ENCODE measurements at places on chromosomes 7 and 10.

DNA sequence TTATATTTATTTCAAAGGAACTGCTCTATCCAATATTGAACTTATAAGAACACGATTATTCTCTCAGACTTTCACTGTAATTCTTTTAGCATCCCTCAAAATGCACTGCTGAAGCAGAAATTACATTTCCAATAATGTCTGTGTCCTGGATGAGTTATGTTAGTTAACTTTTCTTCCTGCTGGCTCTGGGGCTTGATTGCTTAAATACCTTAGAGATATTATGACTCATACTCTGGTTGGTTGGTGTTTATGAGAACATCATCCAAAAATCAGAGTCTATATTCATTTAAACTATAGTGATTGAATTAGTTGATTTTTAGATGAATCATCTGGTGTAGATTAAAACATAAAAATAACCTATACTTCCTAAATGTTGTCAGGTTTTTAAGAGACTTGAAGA is 246.3 kb upstream of the VWC2 start:
- DNase-seq: no peak

DNA sequence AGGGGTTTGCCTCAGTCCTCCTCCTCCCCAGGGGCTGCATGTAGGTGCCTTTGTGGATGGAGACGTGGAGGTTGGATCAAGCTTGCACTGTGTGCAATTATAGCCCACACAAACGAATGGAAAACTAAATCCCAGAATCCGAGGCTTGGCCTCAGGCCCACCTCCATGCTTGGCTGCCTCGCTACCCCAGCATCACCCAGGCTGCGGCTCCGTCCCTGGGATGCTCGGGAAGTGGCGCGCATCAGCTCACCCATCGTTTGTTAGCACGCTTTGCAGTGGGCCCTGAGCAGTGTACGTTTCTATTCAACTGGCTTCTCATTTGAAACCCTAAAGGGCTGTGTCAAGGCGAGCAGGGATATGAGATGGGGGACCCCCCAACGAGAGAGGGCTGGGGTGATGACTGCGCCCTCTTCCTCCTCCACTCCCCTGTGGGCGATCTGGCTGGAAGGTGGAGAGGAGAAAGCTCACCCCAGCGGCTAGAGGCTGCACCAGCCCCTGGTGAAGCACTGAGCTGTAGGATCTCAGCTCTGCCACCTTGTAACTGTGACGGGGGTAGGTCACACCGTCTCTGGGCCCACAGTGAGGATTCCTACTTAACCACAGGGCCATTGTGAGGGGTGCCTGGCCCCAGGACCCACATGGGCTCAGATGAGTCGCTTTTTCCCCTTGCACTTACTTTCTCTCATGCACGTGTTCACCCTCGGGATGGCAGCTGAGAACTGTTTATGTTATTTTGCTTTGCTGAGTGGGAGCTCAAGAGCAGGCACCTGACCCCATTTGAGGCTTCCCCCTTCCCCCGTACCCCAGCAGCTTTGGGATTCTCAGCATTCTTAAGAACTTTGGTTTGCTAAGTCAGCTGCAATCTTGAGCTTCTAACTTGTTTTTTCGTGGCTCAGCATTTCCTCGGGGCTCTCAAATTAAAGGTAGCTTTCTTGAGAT is 12.7 kb upstream of the BTBD16 start:
- no peak for DNase-seq

DNA sequence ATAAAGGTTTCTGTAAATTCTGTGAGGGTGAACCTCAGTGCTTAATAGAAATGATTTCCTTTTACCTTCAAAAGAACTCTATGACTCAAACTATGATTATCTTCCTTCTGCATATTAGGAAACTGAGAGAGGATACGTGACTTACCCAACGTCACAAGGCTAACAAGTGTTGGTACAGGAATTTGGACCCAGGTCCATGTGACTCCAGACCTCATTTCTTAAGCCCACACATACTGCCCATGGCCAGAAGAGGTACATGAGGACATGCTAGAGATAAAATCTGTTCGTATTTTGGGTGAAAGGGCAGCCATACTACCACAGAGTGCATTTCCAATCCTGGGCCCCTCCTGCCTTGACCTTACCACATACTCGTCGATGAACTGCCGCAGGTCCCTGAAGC is 61.5 kb upstream of the TM9SF3 start:
- no peak for DNase-seq

DNA sequence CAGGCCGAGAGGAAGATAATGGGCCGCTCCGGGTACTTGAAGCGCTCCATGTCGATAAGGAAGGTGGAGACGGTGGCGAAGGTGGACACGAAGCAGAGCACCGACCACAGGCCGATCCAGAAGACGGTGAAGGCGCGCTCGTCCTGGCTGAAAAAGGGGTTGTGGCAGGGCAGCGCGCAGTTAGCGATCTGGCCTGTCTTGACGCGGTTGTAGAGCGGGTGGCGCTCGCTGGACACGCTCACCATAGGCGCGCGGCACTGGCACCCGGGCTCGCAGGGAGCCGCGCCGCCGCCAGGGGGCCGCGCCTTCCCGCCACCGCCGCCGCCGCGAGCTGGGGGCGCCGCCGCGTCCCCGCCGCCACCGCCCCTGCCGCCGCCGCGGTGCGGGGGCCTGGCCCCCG is 1.6 kb downstream of the FZD8 start:
- DNase-seq: peak; percentile 30

DNA sequence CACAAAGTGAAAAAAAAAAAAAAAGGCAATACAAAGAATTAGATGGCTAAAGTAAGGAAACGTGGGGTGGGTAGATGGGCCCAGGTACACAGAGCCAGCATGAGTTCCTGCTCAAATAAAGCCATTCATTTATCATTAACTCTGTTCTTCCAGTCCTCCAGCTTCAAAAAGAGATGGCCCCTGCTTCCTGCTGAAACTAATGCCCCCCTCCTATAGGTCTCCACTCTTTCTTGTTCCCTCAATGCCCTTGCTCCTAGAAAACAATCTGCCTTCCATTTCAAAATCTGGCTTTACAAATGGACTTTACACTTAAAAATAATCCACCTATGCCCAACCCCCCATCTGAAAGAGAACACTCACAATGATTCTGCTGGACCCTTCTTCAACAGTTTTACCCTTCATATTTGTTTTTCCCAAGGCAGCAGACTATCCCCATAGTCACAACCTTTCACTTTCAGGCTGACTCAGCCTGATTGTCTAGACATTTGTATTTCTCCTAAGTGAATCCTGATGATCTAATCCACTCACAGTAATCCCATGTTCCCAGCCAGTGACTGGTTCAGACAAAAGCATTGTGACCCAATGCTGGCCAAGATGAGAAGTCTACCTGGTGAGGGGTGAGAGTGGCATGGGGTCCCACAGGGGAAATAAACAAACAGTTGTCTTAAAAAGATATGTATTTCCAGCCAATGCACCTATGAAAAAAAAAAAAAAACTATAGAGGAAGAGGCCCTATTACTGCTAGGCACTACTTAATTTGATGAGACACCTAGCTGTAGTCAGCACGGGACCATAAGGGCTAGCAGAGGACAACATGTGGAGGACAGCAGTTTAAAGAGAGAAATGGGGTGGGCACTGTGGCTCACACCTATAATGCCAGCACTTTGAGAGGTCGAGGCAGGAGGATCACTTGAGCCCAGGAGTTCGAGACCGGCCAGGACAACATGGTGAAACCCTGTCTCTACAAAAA is 74.6 kb upstream of the GRID1 start:
- DNase-seq: no peak

- no peak for DNase-seq
These were observed 102.7 kb upstream of the BMPER start for GRCh38 chr7:33802600-33802999.

GRCh38 chr7:157389951-157390730 is 53.3 kb downstream of the DNAJB6 start:
- no peak for DNase-seq

DNA sequence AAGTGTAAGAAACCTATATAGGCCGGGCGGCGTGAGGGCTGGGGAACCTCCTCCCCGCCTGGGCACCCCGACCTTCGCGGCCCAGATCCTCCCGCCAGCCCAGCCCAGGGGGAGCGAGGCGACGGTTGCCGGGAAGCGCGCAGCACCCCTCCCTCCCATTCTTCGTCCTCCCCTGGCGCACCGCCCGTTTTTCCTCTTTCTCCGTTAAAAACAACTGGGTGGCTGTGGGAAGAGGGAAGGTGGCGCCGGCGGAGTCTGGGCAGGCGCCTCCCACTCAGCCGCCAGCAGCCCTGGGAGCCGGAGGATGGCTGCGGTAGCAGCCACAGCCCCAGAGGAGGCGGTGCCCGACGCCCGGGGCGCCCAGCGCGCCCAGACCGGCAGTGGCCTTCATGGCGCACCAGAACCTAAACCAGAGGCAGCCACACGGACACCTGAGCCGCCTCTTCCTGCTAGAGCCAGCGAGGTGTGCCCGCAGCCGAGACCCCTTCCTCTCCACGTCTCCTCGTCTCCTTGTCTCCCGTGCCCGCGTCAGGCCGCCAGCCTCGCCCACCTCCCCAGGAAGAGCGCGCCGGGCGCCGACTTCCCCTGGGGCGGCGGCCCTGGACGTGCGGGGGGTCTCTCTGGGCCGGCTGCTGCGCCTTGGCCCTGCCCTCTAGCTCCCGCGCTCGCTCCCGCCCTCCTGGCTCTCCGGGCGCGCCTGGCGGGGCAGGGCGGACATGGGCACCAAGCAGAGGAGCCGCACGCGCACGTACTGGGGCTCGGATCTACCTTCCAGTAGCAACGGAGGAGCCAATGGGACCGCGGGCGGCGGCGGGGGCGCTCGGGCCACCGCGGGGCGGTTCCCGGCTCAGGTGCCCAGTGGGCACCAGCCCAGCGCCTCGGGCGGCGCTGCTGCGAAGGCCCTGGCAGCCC is 32.8 kb upstream of the SFTPD start:
- DNase-seq: peak; percentile 1

DNA sequence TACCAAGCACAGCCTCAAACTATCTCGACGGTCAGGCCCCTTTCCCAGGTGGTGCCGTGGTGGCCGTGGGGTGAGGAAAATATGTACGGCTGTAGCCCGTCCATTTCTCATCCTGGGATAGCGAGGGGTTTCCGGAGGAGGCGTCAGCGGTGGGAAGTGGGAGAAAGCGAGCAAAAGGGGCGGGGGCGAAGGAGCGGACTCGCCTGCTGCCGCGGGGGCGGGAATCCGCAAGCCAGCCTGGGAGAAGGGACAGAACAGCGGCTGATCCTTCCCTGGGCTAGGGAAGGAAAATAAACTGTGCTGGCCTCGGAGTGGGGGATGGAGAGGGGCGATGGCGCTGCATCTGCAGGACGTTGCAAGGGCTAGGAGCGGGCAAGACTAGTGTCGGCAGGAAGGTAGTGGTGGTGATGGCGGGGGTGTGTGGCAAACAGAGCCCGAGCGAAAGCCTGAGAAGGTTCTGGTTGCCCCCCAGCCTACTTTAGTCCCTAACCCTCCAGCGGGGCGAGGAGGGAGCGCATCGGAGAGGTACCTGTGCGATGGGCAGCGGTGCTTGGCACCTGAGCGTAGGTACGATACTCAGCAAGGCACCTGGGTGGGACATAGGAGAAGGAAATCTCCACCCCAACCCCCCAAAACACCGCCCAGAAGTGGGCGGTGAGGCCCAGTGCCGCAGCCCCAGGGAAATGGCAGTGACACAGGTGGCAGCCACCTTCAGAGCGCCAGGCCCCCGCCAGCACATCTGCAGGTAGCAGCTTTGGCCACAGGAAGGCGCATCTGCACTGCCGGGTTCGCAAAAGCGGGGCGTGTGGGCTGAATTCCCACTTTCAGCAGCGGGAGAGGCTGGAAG is 49.9 kb upstream of the STEAP1B start:
- no peak for DNase-seq

DNA sequence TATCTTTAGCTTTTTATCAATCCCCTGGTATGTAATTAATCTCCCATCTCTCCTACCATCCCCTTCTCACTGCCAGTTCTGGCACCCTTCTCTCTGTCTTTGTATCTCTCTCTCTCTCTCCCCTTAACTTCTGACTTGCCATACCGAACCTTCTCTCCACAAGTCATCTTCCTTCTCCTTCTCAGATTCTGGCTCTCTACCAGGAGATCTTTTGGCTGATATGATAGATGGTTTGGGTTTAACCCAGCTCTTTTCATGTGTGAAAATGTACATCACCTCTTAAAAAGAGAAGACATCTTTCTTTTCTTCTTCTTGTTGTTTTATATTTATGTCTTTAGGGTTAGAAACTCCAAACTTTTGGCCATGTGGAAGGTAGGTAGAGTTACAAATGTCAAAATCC is 196.7 kb downstream of the HGF start:
- no peak for DNase-seq
